Kidney (tissue), 22 donors: ENCODE measurements at places on chromosomes 6 and 20. TPM values are rescaled to one million over a fixed set of nuclear protein-coding genes. Genes with fewer than 3 reads are reported as not detected.

HRH3 gene
- not detected for total RNA-seq

- H3K36me3 ChIP-seq = no peaks in the 10 kb centered on the region
- H3K27me3 ChIP-seq = no peaks in the 10 kb centered on the region
- no peaks in the 10 kb centered on the region for H3K4me1 ChIP-seq
- H3K27ac ChIP-seq = no peak overlapping the region
- no peak for DNase-seq
Measured at GRCh38 chr6:3627501-3627900, 124.0 kb downstream of the PXDC1 start.

DNA sequence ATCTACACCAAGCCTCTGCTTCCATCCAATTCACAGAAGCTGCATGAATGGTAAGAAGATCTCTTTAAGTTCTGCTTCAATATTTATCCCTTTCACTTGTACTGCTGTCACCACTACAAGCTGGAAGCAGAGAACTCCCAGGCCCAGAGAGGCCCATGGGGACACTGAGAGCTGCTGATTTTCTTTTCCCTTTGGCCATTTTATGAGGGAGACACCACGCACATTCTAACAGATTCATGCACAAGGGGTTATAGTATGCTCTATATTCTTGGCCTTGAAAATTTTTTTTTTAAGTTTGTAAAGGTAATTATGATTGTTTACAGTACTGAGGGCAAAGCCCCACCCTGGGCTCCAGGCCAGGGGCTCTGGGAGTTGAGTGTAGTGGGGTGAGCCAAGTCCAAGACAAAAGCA lies 88.4 kb downstream of the MYB start:
- DNase-seq = no peak
- no peak overlapping the region for H3K27ac ChIP-seq
- no peaks in the 10 kb centered on the region for H3K36me3 ChIP-seq
- H3K27me3 ChIP-seq = no peaks in the 10 kb centered on the region

DNA sequence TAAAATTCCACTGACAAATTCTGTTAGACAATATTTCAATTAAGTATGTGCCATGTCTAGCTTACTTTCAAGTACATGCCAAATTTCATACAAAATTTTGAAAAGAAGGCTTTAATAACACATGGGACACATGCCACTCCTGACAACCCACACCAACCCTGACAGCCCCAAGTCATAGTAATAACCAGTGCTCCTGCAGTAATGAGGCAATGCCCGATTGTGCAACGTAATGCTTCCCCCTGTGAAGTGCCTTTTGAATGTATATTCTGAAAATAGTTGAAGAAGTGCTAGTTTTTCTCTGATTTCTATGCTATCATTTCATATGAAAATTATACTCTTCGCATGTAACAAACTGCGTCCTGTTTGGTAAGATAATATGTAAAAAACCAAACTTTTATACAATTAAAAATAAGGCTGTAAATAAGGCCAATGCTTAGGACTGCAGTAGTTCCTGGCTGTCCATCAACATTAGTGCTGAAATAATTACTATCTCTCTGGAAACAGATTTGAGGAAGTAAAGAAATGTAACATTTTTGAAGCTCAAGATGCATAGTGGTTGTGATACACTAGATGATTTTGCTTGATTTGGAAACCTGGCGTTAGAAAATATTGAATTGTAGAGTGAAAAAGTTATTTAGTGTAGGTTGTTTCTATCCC lies 125.8 kb upstream of the BCLAF1 start:
- no peaks in the 10 kb centered on the region for H3K27me3 ChIP-seq
- H3K4me1 ChIP-seq = no peaks in the 10 kb centered on the region
- peaks cover 2% of the 10 kb centered on the region for H3K36me3 ChIP-seq
- no peak overlapping the region for H3K27ac ChIP-seq
- no peak overlapping the region for H3K4me3 ChIP-seq

GRCh38 chr6:33869826-33870423 lies 66.1 kb upstream of the MLN start:
- peak; percentile 45 for DNase-seq
- no peak overlapping the region for H3K4me3 ChIP-seq
- H3K27ac ChIP-seq = no peak overlapping the region
- no peaks in the 10 kb centered on the region for H3K27me3 ChIP-seq
